ENCODE measurements at places on chromosomes 11 and 22.

DNA sequence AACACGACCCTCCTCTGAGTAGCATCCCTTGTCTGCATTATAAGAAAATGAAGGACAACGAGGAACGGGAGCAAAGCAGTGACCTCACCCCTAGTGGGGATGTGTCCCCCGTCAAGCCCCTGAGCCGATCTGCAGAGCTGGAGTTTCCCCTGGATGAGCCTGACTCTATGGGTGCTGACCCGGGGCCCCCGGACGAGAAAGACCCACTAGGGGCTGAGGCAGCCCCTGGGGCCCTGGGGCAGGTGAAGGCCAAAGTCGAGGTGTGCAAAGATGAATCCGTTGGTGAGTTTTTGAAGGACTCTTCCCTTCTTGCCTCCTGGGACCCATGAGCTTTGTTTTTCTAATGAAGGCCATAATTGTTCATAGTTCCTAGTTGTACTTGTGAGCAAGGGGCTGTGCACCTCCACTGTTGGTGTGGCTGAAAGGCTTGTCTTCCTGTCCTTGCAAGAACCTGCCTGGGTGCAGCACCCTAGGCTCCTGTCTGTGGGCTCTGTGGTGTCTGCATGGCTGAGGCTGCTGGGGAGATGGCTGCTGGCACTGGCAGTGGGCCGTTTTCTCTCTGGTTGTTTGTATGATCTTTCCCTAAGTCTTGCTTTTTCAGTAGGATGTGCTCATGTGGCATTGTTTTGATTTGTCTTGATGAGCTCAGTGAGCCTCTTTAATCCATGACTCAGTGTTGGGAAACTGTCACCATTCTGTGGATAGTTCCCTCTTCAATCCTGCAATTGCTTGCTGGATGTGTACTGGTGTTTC is 10.1 kb downstream of the DGCR8 start:
- DNase-seq = no peak

- DNase-seq = no peak
Measured at GRCh38 chr11:70899616-70900015, 352.8 kb downstream of the SHANK2 start.

- no peak for DNase-seq
Measured at GRCh38 chr11:123630126-123630608, 24.3 kb downstream of the SCN3B start.

DNA sequence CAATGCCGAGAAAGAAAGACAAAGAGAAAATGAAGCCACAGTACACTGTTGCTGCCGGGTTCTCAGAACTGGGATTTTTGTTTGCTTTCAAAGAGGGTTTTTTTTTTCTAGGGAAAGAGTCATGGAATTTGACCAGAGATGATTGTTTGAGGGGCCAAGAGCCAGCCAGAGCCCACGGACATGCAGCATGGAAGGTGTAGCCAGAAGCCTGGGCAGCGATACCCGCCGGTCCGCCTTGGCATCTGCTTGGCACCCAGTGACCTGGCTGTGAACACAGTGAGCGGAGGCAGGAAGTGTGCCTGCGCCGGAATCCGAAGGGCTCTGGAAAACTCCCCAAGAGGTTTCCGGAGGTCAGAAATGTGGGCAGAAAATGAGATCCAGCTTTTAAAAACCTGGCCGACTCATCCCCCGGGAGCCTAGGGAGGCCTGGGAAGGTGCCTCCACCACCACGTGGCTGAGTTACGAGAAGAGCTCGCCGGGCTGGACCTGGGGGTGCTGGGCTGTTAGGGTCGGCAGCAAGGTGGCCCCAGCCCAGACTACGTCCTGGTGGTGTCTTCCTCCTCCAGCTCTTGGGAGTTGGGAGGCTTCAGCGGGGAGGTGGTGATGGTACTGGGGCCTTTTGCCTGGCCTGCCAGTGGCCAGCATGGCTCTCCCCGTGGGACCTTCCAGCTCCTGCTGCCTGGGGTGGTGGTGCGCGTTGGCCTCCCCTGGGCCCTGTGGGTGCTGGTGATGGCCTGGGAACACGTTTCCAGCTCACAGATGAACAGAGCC is 61.6 kb upstream of the PPARA start:
- DNase-seq = no peak

DNA sequence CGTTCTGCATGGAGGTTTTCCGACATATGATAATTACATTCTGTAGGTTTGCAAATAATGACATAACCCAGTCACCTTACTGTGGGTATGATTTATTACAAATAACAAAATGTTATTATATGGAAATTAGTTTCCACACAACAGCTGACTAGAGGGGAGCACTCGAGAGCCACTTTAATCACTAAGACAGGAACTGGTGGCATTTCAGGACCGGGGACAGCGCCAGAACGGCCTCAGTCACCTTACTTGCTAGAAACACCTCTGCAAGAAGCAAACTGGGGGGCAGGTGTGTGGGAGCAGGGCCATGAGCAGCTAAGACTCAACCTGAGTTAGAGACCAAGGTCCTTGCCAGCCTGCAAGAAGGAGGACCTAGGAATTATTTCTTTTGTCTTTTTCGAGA is 199.9 kb downstream of the DSCAML1 start:
- no peak for DNase-seq

DNA sequence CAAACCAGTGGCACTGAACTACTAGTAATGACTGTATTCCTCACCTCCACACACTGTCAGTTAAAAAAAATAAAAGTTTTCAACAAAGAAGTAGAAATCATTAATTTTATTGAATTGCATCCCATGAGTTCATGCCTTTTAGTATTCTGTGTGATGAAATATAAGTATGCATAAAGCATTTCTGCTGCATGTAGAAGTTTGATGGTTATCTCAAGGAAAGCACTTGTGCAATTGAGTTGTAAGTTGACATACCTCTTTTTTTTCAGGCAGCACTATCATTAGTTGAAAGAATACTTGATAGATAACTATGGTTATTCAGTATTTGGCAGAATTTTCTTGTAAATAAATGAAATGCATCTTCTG is 104.4 kb downstream of the STIM1 start:
- no peak for DNase-seq

All from NCI-H446 (cell line).